ENCODE measurements at places on chromosomes 6 and 20. TPM values are rescaled to one million over a fixed set of nuclear protein-coding genes. Genes with fewer than 3 reads are reported as not detected.

EYS gene
- total RNA-seq: 0.28 TPM

CALHM6 gene
- 43.4 TPM for total RNA-seq

ZBTB9 gene
- 5.7 TPM for total RNA-seq

DNA sequence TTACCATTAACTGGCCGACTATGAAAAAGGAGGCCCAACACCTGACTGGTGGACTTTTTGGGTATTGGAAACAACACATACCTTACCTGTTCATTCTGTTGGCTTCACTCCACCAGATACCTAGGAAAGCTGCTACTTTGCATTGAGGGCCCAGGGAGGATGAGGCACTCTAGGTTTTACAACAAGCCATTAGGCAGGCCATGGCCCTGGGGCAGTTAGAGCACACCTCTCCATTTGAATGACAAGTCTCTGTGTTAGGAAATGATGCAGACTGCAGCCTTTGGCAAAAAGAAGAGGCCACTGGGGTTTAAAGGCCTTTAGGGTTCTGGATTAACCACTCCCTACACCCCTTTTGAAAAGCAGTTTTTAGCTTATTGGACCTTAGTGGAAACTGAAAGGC is 144.3 kb downstream of the OR2B2 start:
- no peak overlapping the region for H3K4me3 ChIP-seq
- H3K36me3 ChIP-seq: no peaks in the 10 kb centered on the region
- no peaks in the 10 kb centered on the region for H3K4me1 ChIP-seq
- no peak for DNase-seq

DNA sequence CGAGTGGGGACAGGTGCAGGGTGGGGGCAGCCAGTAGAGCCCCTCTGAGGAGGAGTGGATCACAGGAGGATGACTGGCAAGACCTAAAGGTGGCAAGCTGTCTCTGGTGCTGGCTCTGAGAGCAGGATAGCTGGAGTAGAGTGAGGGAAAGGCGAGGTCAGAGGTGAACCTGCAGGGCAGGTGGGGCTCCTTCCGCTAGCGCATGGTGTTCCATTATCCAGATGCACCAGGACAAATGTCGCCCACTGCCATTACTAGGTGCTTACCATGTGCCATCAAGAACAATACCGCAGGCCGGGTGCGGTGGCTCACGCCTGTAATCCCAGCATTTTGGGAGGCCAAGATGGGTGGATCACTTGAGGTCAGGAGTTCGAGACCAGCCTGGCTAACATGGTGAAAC is 18.3 kb upstream of the FAM110A start:
- H3K36me3 ChIP-seq: no peaks in the 10 kb centered on the region
- peaks cover 2% of the 10 kb centered on the region for H3K27me3 ChIP-seq
- H3K27ac ChIP-seq: no peak overlapping the region
- DNase-seq: no peak
- no peak overlapping the region for H3K4me3 ChIP-seq

DNA sequence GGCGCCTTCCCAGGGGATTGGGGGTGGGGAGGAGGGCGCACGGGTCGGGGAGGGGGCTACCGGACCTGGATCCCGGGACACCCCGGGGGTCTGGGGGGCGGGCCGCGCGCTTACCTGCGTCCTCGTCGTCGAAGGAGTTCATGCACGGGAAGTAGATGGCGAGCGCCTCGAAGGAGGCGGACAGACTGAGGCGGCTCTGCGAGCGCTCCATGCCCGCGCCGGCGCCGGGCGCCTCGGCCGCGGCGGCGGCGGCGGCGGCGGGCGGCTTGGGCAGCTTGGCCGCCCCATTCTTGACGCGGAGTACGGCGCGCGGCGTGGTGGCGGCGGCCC is 320 bp downstream of the RIMS4 start:
- no peak for DNase-seq
- H3K27ac ChIP-seq: no peak overlapping the region
- peaks cover 70% of the 10 kb centered on the region for H3K27me3 ChIP-seq

- H3K36me3 ChIP-seq: no peaks in the 10 kb centered on the region
- no peak overlapping the region for H3K4me3 ChIP-seq
- no peak overlapping the region for H3K27ac ChIP-seq
Measured at GRCh38 chr6:34021554-34022190, 124.2 kb downstream of the GRM4 start.

DNA sequence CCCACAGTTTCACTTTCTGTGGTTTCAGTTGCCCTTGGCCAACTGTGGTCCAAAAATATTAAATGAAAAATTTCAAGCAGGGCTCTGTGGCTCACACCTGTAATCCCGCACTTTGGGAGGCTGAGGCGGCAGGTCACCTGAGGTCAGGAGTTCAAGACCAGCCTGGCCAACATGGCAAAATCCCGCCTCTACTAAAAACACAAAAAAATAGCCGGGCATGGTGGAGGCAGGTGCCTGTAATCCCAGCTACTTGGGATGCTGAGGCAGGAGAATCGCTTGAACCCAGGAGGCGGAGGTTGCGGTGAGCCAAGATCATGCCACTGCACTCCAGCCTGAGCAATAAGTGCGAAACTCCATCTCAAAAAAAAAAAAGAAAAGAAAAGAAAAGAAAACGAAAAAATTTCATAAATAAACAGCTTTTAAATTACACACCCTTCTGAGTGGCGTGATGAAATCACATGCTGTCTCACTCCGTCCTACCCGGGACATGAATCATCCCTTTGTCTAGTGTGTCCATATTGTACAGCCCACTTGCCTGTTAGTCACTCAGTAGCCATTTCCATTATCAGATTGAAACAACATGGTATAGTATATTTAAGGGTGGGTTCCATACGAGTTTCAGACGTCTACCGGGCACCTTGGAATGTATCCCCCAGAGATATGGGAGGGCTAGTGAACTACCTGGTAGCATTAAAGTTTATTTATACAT is 11.7 kb downstream of the PTPRK start:
- no peaks in the 10 kb centered on the region for H3K27me3 ChIP-seq
- no peak overlapping the region for H3K27ac ChIP-seq
- DNase-seq: no peak

DNA sequence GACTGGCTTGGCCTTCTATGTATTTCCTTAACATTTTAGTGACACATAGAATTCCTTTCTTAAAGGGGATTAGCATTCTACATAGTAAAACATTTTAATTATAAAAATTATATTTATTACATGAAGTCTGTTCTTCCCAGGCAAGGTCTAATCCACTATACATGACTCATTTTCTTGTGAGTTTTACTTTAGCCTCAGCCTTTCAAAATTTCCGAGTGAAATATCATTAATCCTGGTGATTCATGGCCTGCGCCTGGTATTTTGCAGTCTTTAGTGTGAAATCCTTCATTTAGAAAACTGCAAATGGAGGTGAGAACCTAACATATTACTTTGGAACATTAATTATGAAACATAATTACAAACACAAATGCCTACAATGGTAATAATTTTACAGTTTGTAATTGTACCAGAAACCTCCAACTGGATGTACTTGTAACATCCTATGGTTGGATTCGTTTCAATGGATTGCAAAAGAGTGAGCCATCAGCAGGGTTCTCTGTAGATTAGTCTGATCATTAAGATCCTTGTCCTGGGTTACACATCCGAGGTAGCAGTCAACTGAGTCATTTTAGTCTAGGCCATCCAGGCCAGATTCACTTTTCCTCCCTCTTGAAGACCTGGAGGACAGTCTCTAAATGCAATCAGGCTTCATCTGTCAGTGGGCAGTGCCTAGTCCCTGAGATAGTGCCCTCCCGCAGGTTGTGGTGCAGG is 272.0 kb downstream of the PACRG start:
- H3K36me3 ChIP-seq: no peaks in the 10 kb centered on the region
- DNase-seq: no peak
- H3K27ac ChIP-seq: no peak overlapping the region

- no peak overlapping the region for H3K27ac ChIP-seq
- H3K4me3 ChIP-seq: no peak overlapping the region
- H3K4me1 ChIP-seq: no peaks in the 10 kb centered on the region
- no peaks in the 10 kb centered on the region for H3K36me3 ChIP-seq
- H3K27me3 ChIP-seq: no peaks in the 10 kb centered on the region
- no peak for DNase-seq
Measured at GRCh38 chr6:30157581-30157980, 3.4 kb downstream of the TRIM10 start.

Measured in thymus (tissue), 14 donors.